Motor neuron (in vitro differentiated cells): ENCODE measurements at places on chromosomes 16 and 17. TPM values are rescaled to one million over a fixed set of nuclear protein-coding genes. Genes with fewer than 3 reads are reported as not detected.

Gene CCL4L2
- 0.31 TPM in 1 of 2 replicates, not detected in the other for total RNA-seq

GRCh38 chr17:33152783-33153182 lies 140.3 kb downstream of the ASIC2 start:
- no peak for ATAC-seq

Gene RHOT1
- total RNA-seq: 35.0 and 38.1 TPM in 2 replicates

Gene SCGB1C2
- total RNA-seq: not detected in 2 replicates

GRCh38 chr17:66492080-66492479 lies 189.7 kb downstream of the PRKCA start:
- no peak for ATAC-seq

DNA sequence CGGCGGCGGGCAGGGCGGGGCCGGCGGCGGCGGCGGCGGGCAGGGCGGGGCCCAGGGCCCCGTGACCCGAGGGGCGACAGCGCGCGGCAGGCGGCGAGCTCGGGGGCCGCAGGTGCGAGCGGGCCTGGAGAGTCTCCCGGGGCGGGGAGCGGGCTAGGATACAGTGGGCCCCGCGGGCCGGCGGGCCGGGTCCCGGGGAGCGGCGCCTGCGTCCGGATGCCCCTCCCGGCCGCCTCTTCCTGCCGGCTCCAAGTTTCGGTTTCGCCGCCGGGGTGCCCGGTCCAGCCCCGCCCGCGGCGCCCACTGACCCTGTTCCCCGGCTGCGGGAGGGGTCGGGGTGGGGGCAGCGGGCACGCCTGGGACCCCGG lies at the start of gene RNF213:
Gene RNF213 (plus strand): TSS at position 62 of the 368 bp plus-strand sequence. CDS start 2,830 bp downstream, outside the sequence.
- peak; percentile 30 for ATAC-seq

- ATAC-seq: peak; percentile 67
Observed at GRCh38 chr16:74700438-74701225, at the start of gene MLKL. Gene MLKL (minus strand): TSS chr16:74700862. CDS start chr16:74695757, 5,105 bp downstream.

Gene NPIPA7
- 1.2 and 2.4 TPM in 2 replicates for total RNA-seq

GRCh38 chr17:34728771-34729310 lies 149.5 kb downstream of the TMEM132E start:
- ATAC-seq: no peak

Gene EPOP
- 2.3 and 2.6 TPM in 2 replicates for total RNA-seq

Gene PERCC1
- 0.39 and 0.57 TPM in 2 replicates for total RNA-seq

Gene UTS2R
- 0.13 and 0.18 TPM in 2 replicates for total RNA-seq

DNA sequence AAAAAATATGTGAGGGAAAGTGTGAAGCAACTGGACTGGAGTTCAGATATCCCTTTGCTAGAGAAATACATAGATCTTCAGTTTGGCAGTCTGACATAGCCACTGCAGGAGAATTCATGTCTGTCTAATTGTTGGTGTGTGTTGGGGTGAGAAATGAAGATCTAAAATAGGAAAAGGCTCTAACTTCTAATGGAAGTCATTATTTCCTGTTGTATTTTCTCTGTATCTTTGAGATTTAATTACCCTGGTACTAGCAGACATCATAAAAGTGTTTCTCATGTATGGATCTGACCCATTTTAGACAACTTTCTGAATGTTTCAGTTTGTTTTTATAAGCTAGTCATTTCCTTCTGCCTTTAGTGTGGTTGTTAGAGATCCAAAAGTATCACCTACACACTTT lies 128.3 kb downstream of the NLK start:
- no peak for ATAC-seq

- ATAC-seq: no peak
Observed at GRCh38 chr17:16328997-16329396, 24.3 kb downstream of the CENPV start.

DNA sequence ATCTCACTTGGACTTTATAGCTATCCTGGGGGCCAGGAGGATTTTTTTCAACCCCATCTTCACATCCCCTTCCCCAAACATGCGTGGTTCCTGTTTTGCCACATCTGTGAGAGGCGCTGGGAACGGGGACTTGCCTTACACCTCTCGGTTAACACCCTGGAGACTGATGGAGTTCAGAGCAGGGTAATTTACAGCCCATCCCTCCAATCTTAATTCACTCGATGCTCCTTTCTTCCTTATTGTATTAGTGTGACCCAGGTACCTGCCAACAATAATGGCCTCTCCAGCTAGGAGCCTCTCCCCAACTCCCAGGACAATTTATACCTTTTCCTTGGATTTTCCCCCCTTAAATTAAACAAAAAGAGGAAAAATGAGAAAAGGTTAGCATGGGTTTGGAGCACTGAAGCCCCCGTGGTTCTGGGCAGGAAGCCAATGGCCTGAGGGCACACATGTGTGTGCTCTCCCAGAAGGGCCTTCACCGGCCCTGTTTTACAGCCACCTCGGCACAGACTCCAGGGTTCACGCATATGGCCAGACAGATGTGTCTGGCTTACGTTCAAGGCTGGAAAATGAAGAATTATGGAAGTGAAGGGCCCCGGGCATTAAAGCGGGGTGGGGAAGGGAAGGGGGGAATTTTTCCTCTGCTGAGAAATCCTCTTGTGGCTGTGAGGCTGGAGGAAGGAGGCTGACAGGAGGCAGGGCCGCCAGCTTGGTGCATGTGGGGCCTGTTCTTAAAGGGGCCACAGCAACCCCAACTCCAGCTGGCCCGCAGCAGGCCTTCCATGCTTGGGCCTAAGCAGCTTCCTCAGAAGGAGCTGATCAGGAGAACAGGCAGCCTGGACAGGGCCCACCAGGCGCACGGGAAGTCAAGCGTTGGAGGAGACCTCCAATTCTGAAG lies 21.4 kb downstream of the HIC1 start:
- ATAC-seq: peak; percentile 14

Gene NXPH3
- 0.43 and 0.59 TPM in 2 replicates for total RNA-seq
